ENCODE measurements at places on chromosomes 1 and 21.

GRCh38 chr21:40809673-40810197 is 37.2 kb downstream of the DSCAM start:
- DNase-seq = no peak

- no peak for DNase-seq
Measured at GRCh38 chr1:58047265-58047858, 499.2 kb downstream of the OMA1 start.

GRCh38 chr1:20255666-20256065 is 35.0 kb upstream of the VWA5B1 start:
- DNase-seq = no peak

- DNase-seq = no peak
Measured at GRCh38 chr1:206411321-206411720, 59.0 kb upstream of the IKBKE start.

DNA sequence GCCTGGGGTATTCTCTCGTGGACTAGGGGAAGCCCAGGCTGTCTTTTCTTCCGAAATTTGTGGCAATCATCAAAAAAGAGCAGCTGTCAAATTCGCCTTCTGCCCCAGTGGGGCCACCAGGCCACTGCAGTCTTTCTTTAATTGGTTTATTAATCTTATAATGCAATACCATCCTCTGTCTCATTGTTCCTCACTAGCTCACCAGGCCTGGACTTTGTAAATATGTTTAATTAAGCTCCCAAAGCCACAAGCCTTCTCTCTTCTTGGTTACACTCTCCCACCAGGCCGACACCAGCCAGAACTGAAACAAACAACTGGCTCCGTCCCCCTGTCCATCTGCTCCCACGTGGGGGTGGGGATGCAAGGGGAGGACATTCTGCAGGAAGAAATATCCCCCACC is 22.0 kb upstream of the CAMK1G start:
- DNase-seq = no peak

- no peak for DNase-seq
Measured at GRCh38 chr1:33332881-33333280, 12.0 kb upstream of the A3GALT2 start.

GRCh38 chr21:46005081-46005480 is 23.5 kb downstream of the COL6A1 start:
- DNase-seq = no peak

- DNase-seq = no peak
Measured at GRCh38 chr1:238861342-238862066, 524.9 kb upstream of the CHRM3 start.

DNA sequence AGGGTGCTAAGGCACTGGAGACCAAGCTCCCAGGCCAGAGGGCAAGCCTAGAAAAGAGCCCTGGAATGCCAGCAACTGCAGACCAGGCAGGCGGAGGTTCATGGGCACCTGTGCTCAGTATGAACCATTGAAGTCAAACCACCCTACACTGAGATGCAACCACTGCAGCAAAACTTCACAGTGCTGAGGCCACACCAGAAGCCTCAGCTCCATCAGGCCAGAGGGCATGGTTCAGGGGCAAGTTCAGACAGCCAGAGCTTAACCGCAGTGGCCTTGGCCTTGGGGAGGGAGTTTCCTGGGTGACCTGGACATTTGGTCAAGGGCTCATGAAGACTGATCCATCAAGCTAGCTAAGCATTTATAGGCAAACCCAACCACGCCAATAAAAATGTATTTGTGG is 7.1 kb downstream of the RCC2 start:
- no peak for DNase-seq

GRCh38 chr1:229075716-229076115 is 195.2 kb upstream of the RAB4A start:
- DNase-seq = no peak

- no peak for DNase-seq
Measured at GRCh38 chr1:42431514-42431913, 24.3 kb downstream of the ZMYND12 start.

- DNase-seq = no peak
Measured at GRCh38 chr21:30988706-30989105, 49.6 kb downstream of the KRTAP19-8 start.

- no peak for DNase-seq
Measured at GRCh38 chr1:177429234-177429633, 258.5 kb downstream of the BRINP2 start.

- DNase-seq = no peak
Measured at GRCh38 chr1:180513531-180513930, 11.2 kb upstream of the ACBD6 start.
